ENCODE measurements at places on chromosomes 2 and 18.
A peak's percentile ranks its signal among the peaks of the same experiment; 100 is the strongest.

DNA sequence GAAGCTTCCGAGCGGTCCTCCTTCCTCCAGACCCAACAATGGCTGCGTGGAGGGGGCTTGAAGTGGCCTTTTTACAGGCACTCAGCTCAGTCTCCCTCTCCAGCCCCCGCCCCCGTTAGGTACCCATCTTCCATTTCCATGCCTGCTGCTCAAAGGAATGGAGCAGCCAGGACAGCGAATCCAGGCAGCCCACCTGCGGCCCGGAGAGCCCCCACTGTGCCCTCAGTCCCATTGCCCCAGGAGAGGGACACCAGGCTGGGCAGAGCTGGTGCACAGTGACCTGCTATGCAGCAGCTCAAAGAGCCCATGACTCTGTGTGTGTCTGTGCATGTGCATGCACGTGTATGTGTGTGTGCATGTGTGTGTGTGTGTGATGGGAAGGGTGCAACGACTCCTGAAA, 10.6 kb upstream of the POMC start:
- DNase-seq, result no peak

DNA sequence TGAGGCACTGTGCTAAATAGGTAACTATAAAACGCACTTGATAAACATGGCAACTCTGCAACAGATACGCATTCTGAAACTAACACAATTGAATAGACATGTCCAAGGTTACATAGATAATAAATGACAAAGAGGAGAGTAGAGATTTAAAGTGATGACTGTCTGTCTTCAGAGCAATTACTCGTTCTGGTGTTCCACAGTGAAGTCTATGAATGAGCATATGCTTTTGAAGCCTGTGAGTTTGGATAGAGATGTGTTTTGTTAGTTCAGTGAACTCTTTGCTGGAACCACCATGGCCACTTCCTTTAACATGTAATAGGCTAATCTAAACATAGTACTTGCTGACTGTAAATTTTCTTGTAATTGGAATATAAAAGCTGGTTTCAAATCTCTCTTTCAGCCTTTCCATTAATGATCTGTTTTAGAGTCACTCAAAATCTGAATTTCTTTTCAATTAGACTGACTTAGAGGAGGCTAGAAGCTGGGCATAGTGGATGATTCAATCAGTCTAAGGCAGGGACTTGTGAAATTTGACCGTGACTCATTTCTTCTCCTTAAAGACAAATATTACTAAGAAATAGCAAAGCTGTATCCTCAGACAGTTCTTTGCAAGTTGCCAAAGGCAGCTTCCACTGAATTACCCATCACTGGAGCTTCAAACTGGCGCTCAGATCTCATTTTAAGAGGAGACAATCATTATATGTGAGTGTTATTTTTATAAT, 1130.1 kb upstream of the CELF4 start:
- no peak for DNase-seq

GRCh38 chr18:11339188-11339775, 189.9 kb upstream of the PIEZO2 start:
- no peak for DNase-seq

DNA sequence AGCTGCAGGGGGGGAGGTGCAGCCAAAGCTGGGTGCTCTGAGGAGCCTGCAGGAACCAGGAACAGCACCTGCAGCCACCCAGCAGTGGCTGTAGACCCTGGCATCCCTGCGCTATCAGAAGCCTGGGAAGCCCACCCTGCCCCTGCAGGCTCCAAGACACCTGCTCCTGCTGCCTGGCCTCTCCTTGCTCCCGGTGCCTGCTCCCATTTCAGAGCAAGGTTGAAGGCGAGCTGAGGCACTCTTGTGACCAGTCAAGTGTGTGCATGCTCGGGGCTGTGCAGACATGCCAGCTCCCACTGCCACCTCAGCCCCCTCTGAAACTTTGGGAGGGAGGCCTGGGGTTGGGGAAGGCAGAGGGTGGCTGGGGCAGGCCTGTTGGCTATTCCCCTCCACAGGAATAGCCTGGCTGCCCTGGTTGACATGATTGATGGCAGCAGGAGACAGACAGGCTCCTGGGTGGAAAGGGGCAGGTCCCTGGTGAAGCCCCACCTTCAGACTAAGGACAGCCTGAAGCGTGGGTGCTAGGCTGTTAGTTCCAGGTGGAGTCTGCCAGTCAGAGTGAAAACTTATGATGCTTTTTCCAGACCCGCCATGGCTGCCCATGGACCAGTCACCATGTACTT, 151.4 kb downstream of the MBD5 start:
- DNase-seq, result no peak

DNA sequence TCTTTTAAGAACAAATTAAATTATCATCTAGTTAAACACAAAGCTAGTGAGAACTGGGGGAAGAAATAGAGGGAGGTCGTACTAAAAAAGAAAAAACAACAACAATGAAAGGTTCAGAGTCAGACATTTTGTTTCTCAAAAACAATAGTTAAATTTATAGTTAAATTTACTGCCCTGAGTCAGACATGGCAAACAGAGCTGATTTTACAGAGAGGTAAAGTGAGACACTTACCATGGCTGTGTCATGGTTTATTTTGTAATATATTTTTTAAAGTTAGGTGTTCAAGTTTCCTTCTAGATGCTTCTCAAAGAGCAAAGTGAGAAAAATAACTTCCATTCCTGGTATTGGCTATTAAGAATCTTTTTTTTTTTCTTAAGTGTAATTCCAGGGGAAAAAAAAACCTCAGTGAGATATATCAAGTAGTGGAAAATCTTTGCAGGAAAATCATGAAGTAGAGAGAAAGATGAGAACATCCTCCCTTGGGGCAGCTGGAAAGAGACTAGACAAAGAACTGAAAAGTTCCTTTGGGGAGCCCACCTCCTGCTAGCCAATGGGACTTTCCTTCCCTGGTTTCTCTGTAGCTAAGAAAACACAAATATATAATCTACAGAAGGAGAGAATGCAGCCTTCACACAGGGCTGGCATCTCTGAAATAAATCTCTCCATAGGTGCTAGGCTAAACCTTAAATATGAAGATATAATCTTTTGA, 12.3 kb downstream of the KLF7 start:
- DNase-seq, result no peak

DNA sequence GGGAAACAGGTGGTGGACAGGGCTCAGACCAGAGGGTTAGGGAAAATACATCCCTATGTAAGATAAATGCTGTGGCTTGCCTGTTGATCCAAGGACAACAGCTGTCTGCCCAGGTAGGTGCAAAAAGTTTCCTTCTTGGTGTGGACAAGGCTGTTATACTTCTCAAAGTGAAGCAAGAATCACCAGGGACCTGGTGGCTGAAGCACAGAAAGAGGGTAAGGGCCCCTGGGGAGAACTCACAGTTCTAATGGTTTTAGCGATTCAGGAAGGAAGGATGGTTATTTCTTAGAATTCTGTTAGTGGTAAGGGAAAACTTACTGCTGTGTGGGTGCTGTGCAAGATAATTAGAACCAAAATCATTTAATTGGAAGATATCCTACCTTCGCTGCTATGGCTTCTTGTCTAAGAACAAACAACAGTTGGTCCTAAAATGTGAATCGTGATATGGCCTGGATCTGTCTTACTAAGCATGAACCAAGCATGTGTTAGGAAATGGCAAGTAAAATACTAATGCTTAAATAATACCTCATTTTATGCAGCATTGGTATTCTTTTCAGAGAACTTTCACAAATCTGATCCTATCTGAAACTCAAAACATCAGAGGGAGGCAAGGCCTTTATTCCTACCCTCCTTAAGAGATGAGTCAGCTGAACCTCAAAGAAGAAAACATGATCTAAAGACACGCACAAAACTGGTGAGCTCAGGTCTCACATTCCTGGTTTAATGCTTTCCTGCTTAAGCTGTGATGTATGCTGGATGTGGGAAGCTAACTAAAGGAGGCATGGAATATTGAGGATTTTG, 159.2 kb upstream of the THUMPD2 start:
- DNase-seq, result no peak

GRCh38 chr2:102240640-102241370, 54.0 kb downstream of the IL1RL2 start:
- DNase-seq, result peak; percentile 42

DNA sequence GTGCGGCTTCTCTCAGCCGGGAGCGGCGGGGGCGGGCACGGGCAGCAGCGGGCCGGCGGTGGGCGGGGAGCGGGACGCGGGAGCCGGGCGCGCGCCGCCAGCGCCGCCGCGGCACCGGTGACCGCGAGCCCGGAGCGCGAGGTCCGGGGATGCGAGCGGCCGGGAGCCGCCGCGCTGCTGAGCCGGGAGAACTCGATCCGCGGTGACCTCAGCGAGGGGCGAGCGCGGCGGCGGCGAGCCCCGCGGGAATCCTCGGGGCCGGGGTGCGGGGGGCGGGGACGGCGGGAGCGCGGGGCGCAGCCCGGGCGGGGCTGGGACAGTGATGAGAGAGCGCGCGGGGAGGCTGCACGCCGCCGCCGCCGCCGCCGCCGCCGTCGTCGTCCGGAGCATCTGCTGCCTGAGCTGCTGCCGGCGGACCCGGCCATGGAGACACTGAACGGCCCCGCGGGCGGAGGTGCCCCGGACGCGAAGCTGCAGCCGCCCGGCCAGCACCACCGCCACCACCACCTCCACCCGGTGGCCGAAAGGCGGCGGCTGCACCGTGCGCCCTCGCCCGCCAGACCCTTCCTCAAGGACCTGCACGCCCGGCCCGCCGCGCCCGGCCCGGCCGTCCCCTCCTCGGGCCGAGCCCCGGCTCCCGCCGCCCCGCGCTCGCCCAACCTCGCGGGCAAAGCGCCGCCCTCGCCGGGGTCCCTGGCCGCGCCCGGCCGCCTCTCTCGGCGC, at the start of gene MTCL1:
Gene MTCL1, plus strand, starts transcription at position 319 of the 723 bp plus-strand sequence. Its CDS starts 105 bp downstream, at position 424.
- DNase-seq, result peak; percentile 64

GRCh38 chr2:96683972-96684820, 41.6 kb downstream of the FER1L5 start:
- DNase-seq, result no peak

- DNase-seq, result peak; percentile 76
Measured at GRCh38 chr2:232502511-232502910, 14.9 kb upstream of the ECEL1 start.

Data from NCI-H1436 (cell line).